ENCODE measurements at places on chromosomes 16 and 17.

- DNase-seq = no peak
Observed at GRCh38 chr17:6780001-6780400, 4.0 kb downstream of the FBXO39 start.

- no peak for DNase-seq
Observed at GRCh38 chr16:766820-767640, 6.5 kb downstream of the MSLN start.

DNA sequence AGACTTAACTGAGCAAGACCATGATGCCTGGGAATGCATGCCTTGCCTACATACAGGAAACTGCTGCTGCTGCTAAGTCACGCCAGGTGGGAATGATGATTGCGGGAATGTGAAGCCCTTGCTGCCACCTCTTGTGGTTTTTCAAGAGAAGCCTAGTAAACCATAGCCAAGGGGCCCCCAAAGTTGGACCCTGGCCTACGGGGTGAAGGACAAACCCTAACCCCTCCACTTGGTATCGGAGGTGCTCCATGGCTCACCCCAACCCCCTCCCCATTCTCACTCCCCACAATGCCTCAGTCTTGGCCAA is 233.9 kb downstream of the ZNF423 start:
- DNase-seq = no peak

GRCh38 chr16:4463522-4464163 is 10.8 kb downstream of the NMRAL1 start:
- DNase-seq = no peak

DNA sequence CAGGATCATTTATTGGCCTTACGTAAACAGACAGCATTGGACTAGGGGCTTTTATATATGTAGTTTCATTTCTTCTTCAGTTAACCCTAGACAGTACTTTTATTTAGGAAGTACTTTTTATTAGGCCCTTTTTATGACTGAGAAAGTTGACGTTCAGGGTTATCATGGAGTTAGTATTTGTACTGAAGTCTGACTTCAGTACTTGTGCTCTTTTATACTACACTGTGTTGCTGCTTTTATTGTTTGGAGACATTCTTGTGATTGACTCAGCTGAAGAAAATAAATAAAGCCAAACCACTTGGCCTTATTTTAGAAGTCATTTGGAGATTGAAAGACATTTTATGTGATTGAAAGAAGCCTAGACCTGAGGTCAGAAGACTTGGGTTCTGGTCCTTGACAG is 6.9 kb downstream of the LIG3 start:
- no peak for DNase-seq

GRCh38 chr17:68302066-68302564 is 10.8 kb downstream of the ARSG start:
- DNase-seq = peak; percentile 51

GRCh38 chr16:52463904-52464303 is 83.0 kb downstream of the TOX3 start:
- DNase-seq = no peak

- no peak for DNase-seq
Observed at GRCh38 chr16:53666786-53667415, 36.8 kb downstream of the RPGRIP1L start.

All from brain (organoid and tissue), 16 donors.